ENCODE measurements at places on chromosomes 4 and X. TPM values are rescaled to one million over a fixed set of nuclear protein-coding genes. Genes with fewer than 3 reads are reported as not detected.

DNA sequence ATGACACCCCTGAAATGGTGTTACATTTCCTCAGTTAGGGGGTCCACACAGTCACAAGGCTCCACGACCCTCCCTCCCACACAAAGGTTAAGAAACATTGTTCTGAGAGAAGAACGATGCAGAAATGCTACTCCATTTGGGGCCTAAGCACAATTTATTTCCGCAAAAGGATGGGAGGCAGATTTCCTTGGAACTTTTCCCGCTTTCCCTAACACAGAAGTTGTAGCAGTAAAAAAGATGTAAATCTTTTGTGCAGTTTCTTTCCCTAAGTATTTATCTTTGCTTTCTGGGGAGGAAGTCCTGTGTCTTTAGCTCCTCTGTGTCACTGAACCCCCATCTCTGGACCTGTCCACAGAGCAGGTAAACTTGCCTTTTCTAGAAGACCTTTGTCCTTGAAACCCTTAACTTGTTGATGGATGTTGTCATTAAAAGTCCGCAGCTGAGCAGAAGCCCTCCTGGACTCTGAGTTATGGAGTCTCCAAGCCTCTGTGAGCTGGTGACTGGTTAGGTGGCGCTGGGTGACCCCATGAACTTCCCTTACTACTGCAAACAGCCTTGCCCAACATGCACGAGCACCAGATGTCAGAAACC is 67.2 kb upstream of the SHISA3 start:
- DNase-seq: no peak

GRCh38 chr4:102901804-102902203 is 33.0 kb downstream of the CISD2 start:
- DNase-seq: no peak

DNA sequence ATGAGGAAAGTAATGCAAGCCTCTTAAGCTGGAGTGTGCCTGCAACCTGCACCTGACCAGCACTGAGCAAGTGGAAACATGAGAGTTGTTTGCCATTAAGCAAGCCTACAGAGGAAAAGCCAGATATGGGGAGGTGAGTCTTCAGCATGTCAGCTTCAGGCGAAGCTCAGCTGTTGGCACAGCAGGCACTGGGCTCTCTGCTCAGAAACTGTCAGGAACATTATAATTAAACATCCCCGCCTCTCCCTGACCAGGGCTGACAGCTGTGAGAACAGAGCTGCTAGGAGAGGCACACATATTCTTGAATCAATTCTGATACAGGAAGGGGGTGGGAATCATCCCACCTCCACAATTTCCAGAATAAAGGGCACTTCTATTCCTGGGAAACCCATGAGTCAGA is 19.0 kb upstream of the DCX start:
- no peak for DNase-seq

GRCh38 chrX:106615041-106615440 is 3.3 kb downstream of the RADX start:
- DNase-seq: no peak

DNA sequence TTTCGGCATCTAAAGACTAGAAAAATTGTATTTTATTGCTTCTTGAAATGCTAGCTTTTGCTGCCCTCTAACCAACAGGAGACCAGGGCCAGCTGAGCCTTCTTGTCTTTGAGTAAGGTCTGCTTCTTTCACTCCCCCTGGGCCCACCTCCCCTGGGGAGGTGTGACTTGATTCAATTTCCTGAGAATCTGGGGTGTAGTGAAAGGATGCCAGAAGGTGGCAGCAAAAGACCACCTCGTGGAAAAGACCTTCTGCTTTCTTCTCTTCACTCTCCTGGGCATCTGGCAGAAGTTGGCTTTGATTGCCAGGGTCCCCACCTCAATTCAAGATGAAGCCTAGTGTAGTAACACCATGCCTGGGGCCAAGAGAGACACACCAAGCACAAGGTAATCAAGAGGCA is 96.5 kb upstream of the MAOA start:
- no peak for DNase-seq

- DNase-seq: no peak
Observed at GRCh38 chr4:74439952-74440351, 5.0 kb upstream of the AREG start.

DNA sequence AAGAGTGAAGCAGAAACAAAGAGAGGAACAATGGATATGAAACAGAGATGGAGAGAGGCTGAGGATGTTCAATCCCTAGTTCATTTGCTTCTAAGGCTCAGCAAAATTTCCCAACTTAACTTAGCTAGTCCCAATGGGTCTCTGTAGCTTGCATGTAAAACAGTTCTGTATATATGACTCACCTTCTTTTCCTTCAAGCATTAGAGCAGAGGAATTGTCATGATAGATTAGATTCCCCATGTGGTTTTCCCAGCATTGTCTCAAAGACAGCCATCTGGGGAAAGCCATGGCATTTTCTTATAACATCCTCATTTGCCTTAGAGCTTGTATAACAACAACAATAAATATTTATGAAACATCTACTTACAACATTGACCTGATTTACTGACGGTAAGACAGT is 93.9 kb upstream of the GATB start:
- DNase-seq: no peak

GRCh38 chr4:2762048-2762447 is 5.9 kb upstream of the TNIP2 start:
- DNase-seq: no peak

- no peak for DNase-seq
Observed at GRCh38 chr4:2370597-2371320, 47.7 kb downstream of the ZFYVE28 start.

DNA sequence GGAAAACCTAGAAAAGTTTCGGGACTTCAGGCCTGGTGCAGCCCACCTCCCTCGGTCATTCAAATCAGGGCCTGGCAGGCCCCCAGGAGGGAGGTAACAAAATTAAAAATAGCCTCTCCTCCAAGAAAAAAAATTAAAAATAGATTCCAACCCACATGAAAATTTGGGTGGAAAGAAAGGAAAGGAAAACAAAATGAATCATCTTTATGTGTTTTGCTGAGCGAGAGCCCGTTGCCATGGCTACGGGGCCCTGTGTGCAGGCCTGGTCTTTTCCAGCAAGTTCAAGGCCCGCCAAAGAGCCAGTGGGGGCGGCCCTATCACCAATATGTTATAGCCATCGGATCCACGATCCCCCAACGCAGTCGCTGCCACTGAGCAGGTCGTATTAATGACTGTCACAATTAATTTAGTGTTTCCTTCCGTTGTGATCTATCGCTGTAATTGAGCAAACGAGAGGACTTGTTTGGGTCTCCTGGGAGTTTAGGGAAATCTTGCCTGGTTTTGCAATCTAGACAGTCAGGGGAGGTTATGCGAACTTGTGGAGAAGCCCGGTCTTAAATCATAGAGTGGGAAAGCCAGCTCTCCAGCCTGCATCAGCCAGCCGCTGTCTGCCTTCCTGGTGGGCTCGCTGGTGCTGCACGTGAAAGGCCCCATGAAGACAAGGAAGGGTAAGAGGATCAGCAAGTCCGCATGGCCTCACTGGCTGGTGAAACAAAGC is 452.4 kb downstream of the BCOR start:
- peak; percentile 76 for DNase-seq

GRCh38 chrX:123487236-123487635 is 245.6 kb downstream of the THOC2 start:
- no peak for DNase-seq

FAM241A gene
- total RNA-seq: 8.8 TPM

TLR10 gene
- not detected for total RNA-seq

TMPRSS11E gene
- total RNA-seq: not detected

AADAT gene
- total RNA-seq: 1.4 TPM

MAGEA10 gene
- not detected for total RNA-seq
